ENCODE measurements at places on chromosomes 2 and 18.

GRCh38 chr2:85303780-85304531, 23.8 kb downstream of the TGOLN2 start:
- DNase-seq, result no peak

- DNase-seq, result no peak
Observed at GRCh38 chr2:241665731-241666440, 20.7 kb downstream of the DTYMK start.

GRCh38 chr18:58900015-58900649, 35.5 kb downstream of the ZNF532 start:
- no peak for DNase-seq

- DNase-seq, result no peak
Observed at GRCh38 chr18:28712796-28713425, 536.0 kb upstream of the CDH2 start.

DNA sequence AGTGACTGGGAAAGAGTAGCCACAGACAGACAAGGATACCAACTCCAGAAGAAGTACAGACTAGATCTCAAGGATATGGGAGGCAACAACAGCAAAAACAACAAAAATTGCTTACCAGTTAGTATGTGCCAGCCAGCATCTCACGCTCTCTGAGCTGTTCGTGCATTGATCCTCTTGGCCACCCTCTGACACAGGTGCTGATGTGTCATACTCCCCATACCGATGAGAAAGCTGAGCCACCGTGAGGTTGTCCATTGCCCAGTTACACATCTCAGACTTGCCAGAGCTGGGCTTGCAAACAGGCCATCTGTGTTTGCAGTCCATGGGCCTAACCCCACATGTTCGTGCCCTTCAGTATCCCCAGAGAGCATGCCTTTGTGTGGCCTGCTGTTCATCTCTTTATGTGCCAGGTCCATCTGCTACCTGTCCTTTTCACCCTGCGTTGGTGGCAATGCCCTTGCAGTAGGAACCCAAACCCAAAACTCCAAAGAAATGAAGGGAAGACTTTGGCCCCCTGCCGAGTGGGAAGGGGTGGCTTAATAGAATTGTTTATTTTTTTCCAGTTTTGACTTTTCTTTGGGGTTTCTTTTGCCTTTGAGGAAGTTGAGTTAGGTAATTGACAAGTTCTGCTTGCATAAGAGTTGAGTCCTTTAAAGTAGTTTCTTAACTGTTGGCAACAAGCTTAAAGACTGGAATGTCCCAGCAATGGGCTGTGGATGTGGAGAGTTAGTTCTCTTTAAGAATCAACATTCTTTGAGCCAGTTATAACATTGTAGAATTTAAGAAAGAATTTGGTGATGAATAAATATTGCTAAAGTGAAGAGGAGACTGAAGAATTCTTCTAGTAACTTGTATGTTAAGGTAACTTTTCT, 46.7 kb downstream of the LYPD6B start:
- no peak for DNase-seq

DNA sequence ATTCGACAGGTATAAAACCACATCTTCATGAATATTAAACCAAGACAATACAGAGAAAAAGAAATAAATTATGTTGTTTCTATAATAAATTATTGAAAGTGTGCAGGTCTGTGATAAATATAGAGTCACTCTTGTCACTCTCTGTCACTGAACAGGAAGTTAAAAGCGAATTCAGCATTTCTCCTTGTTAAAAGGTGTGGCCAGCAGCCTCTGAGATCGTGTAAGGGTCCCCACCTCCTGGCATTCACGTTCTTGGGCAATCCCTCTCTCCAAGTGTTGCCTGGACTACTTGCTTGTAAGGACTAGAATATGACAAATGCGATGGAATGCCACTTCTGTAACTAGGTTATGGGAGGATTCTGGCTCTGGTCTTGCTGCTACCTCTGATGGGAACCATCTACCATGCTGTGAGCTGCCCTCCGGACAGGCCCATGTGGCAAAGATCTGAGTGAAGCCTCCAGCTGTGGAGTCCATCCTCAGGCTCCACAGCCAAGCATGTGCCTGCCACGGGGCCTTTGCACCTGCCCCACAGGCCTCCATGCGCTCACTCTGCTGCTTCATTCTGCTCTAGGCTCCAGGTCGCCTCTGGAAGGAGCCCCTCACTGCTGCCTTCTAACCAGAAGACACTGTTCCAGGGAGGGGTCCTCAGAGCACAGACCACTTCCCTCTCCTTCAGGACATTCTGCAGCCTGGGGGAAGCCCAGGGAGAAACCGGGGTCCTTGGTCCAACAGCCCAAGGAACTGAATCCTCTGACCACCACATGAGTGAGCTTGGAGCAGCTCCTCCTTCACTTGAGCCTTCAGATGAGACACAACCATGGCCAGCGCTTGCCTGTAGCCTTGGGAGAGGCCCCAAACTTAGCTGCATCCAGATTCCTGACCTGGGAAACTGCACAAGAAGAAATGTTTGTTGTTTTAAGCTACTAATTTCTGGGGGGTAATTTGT, 202.9 kb upstream of the HDAC4 start:
- no peak for DNase-seq

DNA sequence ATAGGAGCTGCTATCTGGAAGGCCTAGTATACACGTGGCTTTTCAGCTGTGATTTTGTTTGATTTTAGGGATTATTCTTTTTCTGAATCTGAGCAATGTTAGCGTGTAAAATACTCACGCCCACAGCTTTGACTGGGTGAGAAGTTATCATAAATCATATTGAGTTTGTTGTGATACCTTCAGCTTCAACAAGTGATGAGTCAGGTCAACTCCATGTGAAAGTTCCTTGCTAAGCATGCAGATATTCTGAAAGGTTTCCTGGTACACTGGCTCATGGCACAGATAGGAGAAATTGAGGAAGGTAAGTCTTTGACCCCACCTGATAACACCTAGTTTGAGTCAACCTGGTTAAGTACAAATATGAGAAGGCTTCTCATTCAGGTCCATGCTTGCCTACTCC, at the start of gene GKN1:
Gene GKN1, plus strand, starts transcription at position 386 of the 400 bp plus-strand sequence. CDS start 42 bp downstream, outside the sequence.
- DNase-seq, result no peak

GRCh38 chr18:24010673-24011072, 3.9 kb upstream of the TTC39C start:
- DNase-seq, result no peak

- no peak for DNase-seq
Observed at GRCh38 chr18:28647961-28648360, 471.0 kb upstream of the CDH2 start.

DNA sequence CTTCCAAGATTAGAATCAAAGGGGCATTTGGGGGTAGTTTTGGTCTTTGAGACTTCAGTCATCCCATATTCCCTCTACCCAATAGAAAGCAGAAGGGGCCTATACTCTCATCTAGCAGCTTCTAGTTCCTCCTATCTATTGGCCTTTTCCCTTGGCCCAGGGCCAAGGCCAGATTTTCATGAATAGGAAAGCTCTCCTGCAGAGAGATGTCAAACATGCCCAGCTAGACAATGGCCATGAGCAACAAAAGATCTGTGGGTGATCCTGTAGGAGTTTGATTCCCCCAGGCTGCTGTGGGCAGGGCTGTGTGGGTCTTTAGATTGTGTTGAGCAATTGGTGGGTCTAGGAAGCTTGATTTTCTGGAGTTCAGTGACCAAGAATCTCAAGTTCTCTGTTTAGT, 2.9 kb upstream of the ADCYAP1 start:
- no peak for DNase-seq

GRCh38 chr2:222572751-222573174, 83.1 kb downstream of the FARSB start:
- DNase-seq, result peak; percentile 44

DNA sequence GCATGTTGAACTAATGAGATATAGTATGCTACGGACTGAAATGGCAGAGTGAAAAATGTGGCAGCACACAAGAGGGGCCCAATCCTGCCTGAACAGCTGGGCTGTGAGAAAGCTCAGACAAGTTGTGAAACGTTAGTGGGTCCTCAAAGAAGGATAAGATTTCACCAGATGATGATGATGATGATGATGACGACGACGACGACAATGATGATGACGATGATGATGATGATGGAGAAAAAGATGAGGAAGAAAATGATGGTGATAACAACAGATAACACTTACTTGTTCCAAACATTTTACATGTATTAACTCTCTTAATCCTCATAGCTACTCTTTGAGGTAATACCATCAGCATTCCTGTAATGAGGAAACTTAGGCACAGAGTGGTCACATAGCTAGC, 94.2 kb downstream of the WDPCP start:
- no peak for DNase-seq

DNA sequence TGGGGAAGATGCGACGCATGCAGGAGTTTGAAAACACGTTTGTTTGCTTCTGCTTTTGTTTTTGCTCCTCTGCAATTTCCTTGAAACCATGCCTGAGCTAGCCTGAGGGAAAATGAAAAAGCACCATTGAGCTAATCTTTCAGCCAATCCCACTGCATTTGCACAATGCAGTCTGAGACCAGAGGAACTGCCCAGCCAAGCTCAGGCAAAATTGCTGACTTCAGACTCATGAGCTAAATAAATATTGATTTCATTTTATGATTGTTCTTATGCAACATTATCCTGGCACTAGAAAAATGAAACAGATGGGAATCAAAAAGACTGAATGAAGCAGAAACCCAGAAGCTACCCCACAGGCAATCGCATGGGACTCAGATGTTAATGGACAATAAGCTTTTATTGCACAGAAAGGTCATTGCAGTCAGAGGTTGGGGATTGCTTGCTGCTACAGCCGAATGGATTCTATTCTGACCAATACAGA, 37.0 kb downstream of the TPRKB start:
- DNase-seq, result no peak
